ENCODE measurements at places on chromosomes 12 and 14.

DNA sequence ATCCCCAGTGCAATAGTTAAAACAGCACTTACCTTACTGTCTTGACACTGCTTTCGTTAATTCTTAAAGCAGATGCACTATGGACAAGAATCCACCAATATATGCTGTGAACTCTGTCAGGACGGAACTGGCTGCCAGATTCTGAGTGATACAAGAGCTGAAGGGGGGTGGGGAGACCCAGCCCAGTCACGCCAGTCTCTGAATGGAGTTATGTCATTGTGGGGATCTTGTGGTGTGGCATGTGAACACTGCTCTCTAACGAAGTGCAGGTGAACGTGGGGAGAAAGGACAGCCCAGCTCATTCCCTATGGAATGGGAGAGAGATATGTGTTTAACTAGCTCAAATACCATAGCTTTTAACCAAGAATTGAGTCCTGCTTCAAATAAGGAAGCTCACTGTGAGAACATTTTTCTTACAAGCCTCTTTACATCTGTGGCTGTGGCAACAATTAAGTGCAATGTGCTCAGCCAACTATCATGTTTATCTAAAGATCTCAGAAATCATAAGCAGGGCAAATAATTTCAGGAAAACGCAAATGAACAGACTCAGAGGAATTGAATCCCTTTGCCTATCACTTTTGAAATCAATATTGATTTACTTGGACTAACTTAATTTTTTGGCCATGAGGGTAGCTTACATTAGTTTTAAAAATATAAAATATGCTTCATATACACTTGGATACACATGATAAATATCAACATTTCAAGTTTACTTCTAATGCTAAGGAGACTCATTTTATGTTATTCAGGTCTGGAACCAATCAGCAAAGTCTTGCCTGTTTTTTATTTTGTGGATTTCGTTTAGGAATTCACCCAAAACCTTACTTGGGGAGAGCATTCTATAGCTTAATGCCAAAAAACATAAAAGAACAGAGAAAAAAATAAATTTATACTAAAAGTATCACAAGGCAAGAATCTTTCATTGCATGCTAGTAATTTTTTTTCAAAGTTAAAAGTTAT is at the start of gene LUM:
Gene LUM, minus strand, starts transcription at position 129 of the 960 bp plus-strand sequence. CDS start 2,515 bp downstream, outside the sequence.
- DNase-seq, result no peak

GRCh38 chr12:46164186-46164761 is 104.6 kb downstream of the SLC38A1 start:
- DNase-seq, result no peak

GRCh38 chr12:58161773-58162172 is 220.4 kb downstream of the ATP23 start:
- no peak for DNase-seq

- no peak for DNase-seq
Observed at GRCh38 chr12:71014180-71014785, 93.7 kb upstream of the PTPRR start.

DNA sequence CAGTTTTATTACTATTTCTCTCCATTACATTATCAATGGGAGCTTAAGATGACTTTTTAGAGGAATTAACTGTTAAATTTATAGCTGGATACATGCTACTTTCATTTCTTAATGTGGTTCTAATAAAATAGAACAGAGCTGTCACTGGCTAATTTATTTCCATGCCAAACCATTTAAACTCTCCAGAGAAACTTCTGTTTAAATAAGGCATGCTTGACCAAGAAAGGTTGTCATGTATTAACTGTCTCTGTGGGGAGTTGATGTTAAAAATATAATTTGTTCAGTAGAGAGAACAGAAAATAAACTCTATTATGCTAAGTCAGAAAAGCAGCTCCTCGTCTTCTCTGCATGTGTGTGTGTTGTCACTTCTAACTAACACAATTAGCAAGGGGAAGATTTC is 447.4 kb downstream of the SLC16A7 start:
- no peak for DNase-seq

DNA sequence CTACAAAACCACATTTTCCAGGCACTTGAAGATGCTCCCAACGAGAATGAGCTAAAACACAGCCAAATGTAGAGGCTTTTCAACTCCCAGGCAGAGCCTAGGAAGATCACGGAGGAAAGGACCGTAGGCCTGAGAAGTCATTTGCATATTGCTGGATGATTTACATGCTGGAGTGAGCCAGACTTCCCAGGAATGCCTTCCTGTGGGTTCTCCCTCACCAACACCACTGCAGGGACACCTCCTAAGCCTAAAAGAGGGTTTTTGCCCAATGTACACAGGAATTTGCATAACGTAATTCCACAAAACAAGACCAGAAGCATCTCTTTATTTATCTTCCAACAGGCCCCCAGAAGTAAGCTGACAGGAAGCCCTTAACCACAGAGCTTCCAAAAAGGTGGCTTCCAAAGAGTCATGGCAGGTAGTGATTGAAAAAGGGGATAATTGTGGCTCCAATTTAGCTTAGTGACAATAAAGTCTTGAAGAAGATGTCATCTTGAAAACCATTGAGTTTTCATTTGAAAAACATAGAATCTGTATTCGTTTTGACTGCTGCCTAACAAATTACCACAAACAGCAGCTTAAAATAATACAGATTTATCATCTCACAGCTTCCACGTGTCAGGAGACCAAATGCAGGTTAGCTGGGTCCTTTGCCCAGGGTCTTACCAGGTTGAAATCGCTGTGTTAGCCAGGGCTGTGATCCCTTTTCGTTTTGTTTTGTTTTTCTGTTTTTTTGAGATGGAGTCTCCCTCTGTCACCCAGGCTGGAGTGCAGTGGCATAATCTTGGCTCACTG is 116.2 kb downstream of the EGLN3 start:
- DNase-seq, result no peak

DNA sequence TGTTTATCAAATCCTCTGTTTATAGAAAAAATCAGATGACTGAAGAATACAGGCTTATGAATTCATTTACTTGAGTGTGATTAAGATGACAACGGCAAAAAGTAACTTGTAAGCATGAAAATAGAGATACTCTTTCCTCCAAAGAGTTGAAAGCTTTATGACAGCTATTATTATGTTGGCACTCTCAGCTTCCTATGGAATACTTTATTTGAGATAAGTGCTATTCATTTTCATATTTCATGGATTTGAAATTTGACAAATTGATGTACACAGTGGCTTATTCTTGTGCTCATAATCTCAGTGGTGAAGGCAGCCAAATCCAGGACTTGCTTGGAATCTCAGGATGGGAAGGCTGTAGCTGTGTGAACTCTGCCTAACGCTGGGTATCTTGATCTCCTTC is 991.6 kb downstream of the GALC start:
- DNase-seq, result no peak

DNA sequence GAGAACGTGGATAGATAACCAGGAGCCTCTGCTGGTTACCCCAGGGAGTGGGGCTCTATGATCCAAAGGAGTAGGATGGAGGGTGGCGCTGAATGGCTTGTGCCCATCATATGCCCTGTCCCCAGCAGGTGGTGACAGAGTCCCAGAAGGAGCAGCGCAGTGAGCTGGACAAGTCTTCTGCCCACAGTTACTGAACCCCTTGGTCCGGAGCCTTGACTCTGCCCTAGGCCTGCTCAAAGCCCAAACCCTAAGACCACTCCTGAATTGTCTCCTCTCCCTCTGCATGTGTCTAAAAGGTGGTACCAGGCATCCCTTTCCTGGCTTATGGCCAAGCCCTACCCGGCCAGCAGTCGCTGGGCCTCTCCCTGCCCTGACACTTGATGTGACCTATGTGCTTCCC is 3.2 kb downstream of the PRPH start:
- no peak for DNase-seq

GRCh38 chr14:62002642-62003041 is 240.4 kb downstream of the SNAPC1 start:
- DNase-seq, result no peak

DNA sequence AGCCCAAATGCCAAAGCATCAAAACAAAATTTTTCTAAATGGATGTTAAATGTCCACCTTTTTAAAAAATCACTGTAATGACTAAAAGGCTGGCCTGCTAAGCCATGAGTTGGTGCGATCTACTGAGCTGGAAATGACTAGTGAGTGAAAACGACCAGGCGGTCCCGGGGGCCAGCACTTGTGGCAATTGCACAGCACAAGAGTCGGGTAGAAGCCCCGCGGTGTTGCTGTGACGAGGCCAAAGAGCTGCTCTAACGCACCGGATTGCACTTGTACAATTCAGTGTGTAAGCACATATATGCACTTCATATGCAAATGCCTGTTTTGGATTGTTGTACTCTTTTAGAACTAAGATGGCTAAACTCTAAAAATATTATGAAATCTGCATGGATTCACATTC is 64.1 kb upstream of the DYNC1H1 start:
- no peak for DNase-seq

- DNase-seq, result no peak
Observed at GRCh38 chr12:68042212-68042699, 53.0 kb downstream of the IFNG-AS1 start.

- no peak for DNase-seq
Observed at GRCh38 chr12:50151047-50151687, 16.0 kb downstream of the CERS5 start.

DNA sequence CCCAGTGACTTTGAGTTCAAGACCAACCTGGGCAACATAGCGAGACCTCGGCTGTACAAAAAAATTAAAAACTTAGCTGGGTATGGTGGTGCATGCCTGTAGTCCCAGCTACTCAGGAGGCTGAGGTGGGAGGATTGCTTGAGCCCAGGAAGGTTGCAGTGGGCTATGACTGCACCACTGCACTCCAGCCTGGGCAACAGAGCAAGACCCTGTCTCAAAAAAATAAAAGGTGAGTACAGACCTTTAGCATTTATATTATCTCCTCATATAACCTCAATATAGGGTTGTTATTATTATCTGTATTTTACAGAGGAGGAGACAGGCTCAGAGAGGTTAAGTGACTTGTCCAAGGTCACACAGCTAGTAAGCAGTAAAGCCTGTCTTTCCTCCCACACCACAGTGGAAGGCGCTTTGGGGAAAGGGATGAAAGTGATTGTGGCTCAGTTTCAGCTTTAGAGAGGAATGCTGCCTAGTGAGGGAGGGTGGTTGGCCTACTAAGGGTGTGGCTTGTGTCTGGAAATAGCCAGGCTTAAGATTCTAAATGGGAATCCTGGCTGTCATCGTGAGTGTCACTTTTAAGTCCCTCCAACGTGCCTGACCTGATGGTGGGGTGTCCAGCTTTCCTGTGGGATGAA is 7.2 kb downstream of the TPCN1 start:
- no peak for DNase-seq

- no peak for DNase-seq
Observed at GRCh38 chr12:116284396-116284795, 6.9 kb upstream of the MED13L start.

- no peak for DNase-seq
Observed at GRCh38 chr14:65318636-65319506, 93.7 kb upstream of the FUT8 start.

- no peak for DNase-seq
Observed at GRCh38 chr14:33799705-33800570, 150.9 kb downstream of the EGLN3 start.

GRCh38 chr14:37641117-37641516 is 45.7 kb downstream of the TTC6 start:
- DNase-seq, result no peak

DNA sequence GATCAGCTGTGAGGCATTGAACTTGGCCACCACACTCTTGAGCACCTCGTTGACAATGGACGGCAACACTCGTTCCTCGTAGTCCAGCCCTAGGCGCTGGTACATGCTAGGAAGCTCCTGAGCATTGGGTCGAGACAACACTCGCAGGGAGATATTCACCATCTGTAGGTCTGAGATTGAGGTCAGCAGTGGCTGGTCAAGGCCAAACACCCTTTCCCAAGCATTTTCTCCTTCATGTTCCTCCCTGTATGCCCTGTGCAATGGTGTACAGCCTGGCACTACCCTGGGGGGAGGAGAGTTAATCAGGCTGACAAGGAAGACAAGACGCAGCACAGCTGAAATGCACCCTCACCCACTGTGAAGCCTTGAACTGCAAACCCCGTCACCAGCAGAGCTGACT is 2.0 kb downstream of the PHB2 start:
- DNase-seq, result no peak

DNA sequence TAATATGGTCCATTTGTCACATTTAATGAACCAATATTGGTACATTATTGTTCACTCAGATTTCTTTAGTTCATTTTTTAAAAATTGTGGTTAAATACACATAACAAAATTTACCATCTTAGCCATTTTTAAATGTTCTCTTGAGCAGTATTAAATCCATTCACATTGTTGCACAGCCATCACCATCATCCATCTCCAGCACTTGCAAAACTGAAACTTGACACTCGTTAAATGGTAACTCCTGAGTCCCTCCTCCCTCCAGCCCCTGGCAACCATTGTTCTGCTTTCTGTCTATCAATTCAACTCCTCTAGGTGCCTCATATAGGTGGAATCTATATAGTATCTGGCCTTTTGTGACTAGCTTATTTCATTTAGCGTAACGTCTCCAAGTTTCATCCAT is 86.4 kb downstream of the ACACB start:
- DNase-seq, result no peak

GRCh38 chr14:102645746-102646440 is 53.4 kb downstream of the RCOR1 start:
- peak; percentile 49 for DNase-seq

DNA sequence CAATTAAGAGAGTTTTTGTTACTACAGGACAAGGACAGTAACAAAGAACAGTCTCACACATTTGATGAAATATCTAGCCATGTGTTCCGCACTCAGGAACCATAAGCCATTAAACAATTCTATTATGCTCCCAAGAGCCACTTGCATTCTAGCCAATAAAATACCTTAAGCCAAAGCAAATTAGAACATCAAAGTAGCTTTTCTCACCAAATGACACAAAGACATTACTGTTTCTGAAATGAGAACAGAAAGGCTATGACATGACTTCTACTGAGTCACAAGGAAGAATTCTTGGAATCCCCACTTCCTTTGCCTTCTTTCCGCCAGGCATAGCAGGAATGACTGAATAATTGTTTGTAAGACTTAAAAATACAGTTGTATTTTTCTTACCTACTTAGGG is 445.8 kb downstream of the ATP23 start:
- no peak for DNase-seq

DNA sequence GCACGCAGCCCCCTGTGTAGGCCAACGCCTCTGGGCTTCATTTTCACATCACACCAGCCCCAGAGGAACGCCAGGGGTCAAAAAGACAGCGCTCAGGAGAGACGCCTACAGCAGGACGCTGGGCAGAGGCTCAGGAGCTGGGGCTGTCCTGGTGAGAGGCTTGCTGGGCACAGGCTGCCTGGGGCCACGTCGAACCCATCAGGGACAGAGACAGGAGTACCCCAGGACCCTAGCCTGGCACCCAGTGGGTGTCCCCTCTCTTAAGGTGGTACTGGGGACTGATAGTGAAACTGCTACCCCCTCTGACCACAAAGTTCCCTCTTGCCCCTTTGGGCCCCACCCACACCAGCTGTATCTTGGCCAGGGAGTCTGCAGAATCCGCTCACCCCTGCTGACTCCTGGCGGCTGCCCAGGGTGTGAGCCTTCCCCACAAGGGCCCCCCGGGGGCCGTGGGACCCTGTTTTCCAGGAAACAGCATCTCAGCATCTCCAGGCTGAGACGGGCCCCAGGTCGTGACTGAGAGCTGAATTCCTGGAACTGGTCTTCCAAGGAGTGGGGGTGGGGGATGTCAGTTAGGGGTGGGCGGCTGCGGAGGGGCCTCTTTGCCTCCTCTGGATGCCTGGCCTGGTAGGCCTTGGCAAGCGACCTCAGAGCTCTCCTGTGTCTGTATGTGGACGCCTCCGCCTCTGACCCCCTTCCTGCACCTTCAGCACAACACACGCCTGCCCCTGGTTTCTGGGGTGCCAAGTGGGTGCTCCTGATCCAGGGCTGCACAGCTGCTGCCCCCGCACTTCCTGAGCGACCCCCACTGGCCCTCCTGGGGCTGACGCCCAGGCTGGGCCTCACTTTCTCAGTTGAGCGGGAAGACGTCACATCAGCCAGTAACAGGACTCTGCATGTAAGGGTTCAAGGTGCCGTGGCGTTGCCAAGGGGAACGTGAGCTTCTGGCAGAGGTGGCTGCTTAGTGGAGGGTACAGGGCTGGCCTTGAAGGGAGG is 321.9 kb upstream of the RTL1 start:
- no peak for DNase-seq

Measured in hematopoietic multipotent progenitor cell treated with erythropoietin and hydrocortisone succinate and interleukin-3 and kit ligand, for 17 days (in vitro differentiated cells).